ENCODE measurements at places on chromosomes 5 and 9.

- DNase-seq, result no peak
These were observed 1.4 kb downstream of the ZFR start for GRCh38 chr5:32443145-32443540.

DNA sequence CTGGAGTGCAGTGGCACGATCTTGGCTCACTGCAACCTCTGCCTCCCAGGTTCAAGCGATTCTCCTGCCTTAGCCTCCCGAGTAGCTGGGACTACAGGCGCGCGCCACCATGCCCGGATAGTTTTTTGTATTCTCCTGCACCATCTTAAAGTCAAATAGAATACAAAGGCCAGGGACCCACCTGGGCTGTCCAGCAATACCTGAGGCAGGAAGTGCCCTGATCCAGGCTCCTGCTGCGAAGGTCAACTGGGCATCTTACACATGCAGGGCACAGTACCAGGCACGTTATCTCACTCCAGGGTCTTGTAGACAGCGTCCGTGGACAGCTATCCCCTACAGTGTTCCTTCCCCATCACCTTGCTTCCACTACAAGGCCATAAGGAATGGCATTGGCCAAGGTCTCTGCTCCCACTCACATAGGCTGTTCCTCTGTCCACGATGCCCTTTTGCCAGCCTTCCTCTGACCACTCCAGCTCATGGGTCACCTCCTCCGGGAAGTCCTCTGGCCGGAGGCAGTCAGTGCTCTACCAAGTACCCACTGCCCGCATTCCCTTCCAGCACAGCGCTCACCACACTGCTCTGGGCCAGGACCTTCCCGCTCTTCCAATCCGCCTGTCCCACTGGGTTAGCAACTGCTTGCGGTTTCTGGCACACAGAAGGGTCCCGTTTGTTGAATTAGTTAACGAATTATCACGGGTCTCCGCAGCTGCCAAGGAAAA is 978 bp downstream of the P4HA2 start:
- DNase-seq, result no peak

GRCh38 chr9:18149471-18150011 is 324.4 kb upstream of the ADAMTSL1 start:
- DNase-seq, result no peak

- no peak for DNase-seq
These were observed 11.3 kb downstream of the FOXD1 start for GRCh38 chr5:73437101-73437776.

GRCh38 chr5:83450183-83450966 is 21.2 kb upstream of the VCAN start:
- DNase-seq, result no peak

GRCh38 chr5:14668181-14668591 is 3.7 kb downstream of the OTULIN start:
- DNase-seq, result no peak

- no peak for DNase-seq
These were observed 46.0 kb downstream of the SLC44A1 start for GRCh38 chr9:105290418-105290817.

DNA sequence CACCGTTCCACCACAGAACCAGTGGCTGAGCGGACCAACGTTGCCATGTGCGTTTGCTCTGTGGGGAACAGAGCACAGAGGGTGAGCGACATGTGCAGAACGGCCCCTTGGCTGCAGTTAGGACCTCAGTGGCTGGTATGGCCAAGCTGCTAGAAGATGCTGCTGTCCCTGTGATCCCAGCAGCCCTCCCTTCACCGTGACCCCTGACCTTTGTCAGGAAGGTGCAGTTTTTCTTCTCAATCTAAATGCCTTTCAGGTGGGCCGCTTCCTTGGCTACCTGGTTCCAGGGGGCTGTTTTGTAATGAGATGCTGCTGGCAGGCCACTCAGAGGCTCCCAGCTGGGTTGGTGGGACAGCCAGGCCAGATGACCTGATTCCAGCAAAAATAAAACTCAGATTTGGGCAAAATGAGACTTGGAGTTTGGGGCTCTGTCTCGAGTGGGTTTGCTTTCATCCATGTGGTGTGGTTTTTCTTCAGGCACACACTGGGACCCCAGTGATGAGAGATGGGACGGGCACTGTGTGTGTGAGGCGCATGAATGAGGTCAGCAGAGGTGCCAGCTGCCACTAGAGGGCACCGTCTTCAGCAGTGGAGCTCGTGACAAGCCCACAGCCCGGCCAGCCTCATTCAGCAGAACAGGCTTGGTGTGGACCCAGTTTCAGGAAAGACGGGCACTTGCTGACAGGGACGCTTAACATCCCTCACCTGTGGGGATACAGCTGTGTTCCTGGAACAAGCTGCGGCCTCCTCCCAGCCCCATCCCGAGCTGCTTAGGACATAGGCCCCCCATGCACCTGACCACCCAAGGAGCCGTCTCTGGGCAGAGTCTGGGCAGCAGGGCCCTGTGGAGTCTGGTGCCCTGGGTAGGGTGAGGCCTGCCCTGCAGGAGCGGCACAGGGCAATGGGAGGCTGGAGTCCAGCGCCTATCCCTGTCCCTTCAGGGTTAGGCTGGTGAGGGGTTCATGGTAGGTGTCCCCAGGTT is 4.1 kb downstream of the MRPS2 start:
- DNase-seq, result peak; percentile 22

- no peak for DNase-seq
These were observed 28.4 kb downstream of the SYK start for GRCh38 chr9:90830051-90830450.

DNA sequence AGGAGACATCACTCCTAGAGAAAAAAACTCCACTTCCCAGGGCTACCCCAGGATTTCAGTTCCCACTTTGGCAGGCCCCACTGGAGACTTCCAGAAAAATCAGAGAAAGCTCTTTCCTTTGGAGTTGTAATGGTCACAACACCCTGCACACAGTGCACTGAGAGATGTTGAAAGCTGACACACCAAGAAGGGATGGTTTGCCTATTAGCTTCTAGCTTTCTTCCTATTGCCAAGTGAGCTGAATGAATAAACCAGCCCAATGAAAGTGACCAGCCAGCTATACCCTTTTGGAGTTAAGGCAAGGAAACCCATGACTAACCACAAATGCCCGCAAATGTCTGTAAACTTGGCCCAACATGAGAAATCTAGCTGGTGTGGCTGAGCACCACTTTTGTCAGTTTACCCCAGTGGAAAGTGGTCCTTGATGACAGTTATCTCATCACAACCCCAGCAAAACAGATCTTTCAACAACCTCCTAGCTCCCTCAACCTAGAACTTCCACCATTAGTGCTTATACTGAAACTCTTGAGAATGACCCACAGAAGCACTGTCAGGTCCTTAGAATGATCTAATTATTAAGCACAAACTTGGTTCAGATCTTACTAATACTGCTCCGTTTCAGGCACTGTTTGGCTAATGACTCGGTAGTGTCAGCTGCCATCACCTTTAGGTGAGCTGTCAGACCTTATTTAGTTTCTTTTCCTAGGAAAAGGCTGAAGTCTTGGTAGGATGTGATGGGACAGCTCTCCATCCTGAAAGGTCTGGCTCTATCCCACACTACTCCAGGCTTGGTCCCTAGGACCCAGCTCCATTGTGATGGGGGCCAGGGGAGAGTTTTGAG is 11.2 kb downstream of the IRF1 start:
- no peak for DNase-seq

- no peak for DNase-seq
These were observed 31.1 kb downstream of the PAEP start for GRCh38 chr9:135592625-135593024.

GRCh38 chr5:112691758-112692157 is 45.9 kb upstream of the APC start:
- DNase-seq, result no peak

DNA sequence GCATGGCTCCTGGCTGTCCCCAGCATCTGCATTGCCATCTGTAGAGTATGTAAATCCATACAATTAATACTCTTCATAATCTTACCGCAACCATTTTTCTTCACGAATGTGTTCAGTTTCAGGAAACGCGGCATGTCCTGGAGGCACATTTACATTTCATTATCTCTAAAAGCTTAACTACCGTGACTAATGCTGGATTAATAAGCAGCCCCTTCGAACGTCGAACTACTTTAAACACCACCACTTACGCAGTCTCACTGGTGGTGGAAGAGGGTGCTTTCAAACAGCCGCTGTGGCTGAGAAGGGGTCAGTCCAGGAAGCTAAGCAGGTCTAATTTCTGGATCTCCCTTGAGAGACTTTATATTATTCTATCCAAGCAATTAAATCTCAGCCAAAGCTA is 85.6 kb downstream of the C5orf15 start:
- DNase-seq, result no peak
